ENCODE measurements at places on chromosomes 1 and 21. TPM values are rescaled to one million over a fixed set of nuclear protein-coding genes. Genes with fewer than 3 reads are reported as not detected.
A peak's percentile ranks its signal among the peaks of the same experiment; 100 is the strongest.

UTS2 gene
- total RNA-seq = not detected

ACOT11 gene
- 39.1 TPM for total RNA-seq

- H3K4me3 ChIP-seq = peak overlapping the region; percentile 74
- peaks cover 27% of the 10 kb centered on the region for H3K4me1 ChIP-seq
- peaks cover 3% of the 10 kb centered on the region for H3K27me3 ChIP-seq
- H3K36me3 ChIP-seq = no peaks in the 10 kb centered on the region
These were observed 495 bp downstream of the SYNC start for GRCh38 chr1:32701951-32702598.

GIPC2 gene
- 23.8 TPM for total RNA-seq

- no peaks in the 10 kb centered on the region for H3K27me3 ChIP-seq
- H3K36me3 ChIP-seq = no peaks in the 10 kb centered on the region
- no peaks in the 10 kb centered on the region for H3K4me1 ChIP-seq
- no peak overlapping the region for H3K27ac ChIP-seq
- no peak for DNase-seq
These were observed 266.3 kb upstream of the OLFM3 start for GRCh38 chr1:102262994-102263393.

GRCh38 chr1:9589719-9590157, 1.0 kb downstream of the TMEM201 start:
- no peaks in the 10 kb centered on the region for H3K27me3 ChIP-seq
- H3K36me3 ChIP-seq = no peaks in the 10 kb centered on the region
- peak overlapping the region; percentile 76 for H3K4me3 ChIP-seq
- no peak for DNase-seq

GRCh38 chr21:38477226-38477625, 21.1 kb downstream of the ERG start:
- DNase-seq = no peak
- H3K27ac ChIP-seq = no peak overlapping the region
- H3K4me3 ChIP-seq = no peak overlapping the region

EPHA2 gene
- 64.7 TPM for total RNA-seq

SLC50A1 gene
- total RNA-seq = 11.7 TPM

DNA sequence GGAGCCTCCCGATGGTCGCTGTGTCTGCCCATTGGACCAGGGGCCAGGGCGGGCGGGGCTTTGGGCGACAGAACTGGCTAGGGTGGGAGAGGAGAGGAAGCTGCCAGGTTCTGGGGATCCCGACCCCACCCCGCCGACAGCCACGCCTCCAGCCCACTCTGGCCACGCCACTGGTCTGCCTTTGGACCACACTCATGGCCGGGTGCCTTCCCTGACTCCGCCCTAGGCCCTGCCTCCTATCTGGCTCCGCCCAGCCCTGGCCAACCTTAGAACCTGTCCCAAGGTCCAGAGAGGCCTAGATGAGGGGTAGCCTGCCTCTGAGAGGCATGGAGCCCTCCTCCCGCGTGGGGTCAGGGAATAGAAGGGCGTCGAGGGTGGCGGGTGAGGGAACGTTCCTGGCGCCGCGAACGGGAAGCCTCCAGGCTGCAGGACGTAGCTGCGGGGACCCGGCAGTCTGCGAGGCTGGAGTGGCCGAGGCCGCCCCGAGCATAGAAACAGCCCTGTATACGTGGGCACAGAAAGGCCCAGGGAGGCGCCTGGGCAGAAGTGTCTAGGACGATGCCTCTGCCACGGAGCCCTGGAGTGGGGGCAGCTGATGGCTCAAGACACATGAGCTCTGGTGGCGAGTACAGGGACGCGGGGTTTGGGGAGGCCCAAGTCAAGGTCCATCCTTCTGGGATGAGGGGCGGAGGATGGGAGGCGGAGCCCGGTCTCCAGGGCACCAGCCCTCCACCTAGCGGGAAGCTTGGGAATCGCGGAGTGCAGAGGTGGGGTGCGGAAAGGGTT, 11.5 kb upstream of the COL16A1 start:
- peak overlapping the region; percentile 43 for H3K4me3 ChIP-seq
- DNase-seq = peak; percentile 97
- H3K36me3 ChIP-seq = no peaks in the 10 kb centered on the region
- peak overlapping the region; percentile 90 for H3K27ac ChIP-seq
- peaks cover 12% of the 10 kb centered on the region for H3K27me3 ChIP-seq
- H3K4me1 ChIP-seq = peaks cover 33% of the 10 kb centered on the region

DNA sequence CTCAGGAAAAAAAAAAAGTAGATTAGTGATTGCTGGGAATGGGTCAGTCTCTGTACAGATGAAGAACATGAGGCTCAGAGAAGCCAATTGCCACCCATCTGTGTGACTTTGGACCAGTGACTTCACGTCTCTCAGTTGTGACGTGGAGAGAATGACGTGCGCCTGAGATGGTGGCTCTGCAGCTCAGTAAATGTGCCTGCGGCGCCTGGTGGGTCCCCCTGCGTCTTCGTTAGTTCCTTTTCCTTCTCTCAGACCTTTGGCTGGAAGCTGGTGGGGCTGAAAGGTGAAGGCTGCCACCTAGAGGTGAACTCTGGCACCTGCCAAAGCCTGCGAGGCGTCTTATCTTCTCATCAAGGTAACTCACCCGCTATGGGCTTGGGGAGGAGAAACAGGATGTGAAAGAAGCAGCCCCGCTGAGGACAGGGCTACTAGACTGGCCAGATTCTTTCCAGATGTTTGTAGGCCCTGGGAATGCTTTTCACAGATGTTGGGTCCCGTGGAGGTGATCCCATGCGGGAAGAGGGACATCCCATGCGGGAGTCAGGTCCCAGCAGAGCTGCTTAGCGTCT, 8.7 kb upstream of the E2F2 start:
- peaks cover 12% of the 10 kb centered on the region for H3K4me1 ChIP-seq
- H3K4me3 ChIP-seq = peak overlapping the region; percentile 1
- peak; percentile 96 for DNase-seq
- H3K27me3 ChIP-seq = no peaks in the 10 kb centered on the region

GJB3 gene
- 1.8 TPM for total RNA-seq

RGSL1 gene
- not detected for total RNA-seq

GRCh38 chr1:195701149-195701548, 907.1 kb downstream of the KCNT2 start:
- no peaks in the 10 kb centered on the region for H3K4me1 ChIP-seq
- H3K27ac ChIP-seq = no peak overlapping the region
- DNase-seq = no peak
- no peaks in the 10 kb centered on the region for H3K27me3 ChIP-seq

AMY1C gene
- not detected for total RNA-seq

- H3K36me3 ChIP-seq = peaks cover 71% of the 10 kb centered on the region
- H3K4me3 ChIP-seq = no peak overlapping the region
- H3K4me1 ChIP-seq = peaks cover 3% of the 10 kb centered on the region
- no peak overlapping the region for H3K27ac ChIP-seq
These were observed 10.7 kb downstream of the AMPD2 start for GRCh38 chr1:109630081-109630897.

GRCh38 chr1:243748706-243749283, 101.2 kb downstream of the AKT3 start:
- H3K4me3 ChIP-seq = no peak overlapping the region
- DNase-seq = no peak
- H3K4me1 ChIP-seq = no peaks in the 10 kb centered on the region
- no peaks in the 10 kb centered on the region for H3K36me3 ChIP-seq

DNA sequence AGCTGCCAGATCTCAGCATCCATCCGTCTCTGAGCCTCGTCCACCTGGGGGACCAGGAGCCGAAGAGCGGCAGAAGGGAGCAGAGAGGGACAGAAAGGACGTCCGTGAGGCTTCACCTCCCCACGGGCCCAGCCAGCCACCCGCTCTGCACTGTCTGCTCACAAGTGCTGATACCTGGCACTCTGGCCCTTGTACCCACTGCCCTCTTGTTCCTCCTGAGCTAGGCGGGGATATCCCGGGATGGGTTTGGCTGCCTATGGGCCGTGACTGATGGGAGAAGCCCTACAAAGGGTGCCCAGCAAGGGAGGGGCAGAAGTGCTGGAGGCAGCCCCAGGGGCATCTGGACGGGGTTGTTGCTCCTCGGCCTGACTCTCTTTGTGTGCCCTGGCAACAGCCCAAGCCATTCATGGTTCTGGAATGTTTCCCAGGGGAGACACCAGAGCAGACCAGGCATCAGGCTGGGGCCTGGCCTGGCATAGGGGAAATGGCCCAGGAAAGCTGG, 57.6 kb downstream of the LDLRAD2 start:
- peaks cover 59% of the 10 kb centered on the region for H3K4me1 ChIP-seq
- DNase-seq = peak; percentile 94
- H3K27ac ChIP-seq = peak overlapping the region; percentile 75
- H3K27me3 ChIP-seq = no peaks in the 10 kb centered on the region
- H3K4me3 ChIP-seq = no peak overlapping the region

DNA sequence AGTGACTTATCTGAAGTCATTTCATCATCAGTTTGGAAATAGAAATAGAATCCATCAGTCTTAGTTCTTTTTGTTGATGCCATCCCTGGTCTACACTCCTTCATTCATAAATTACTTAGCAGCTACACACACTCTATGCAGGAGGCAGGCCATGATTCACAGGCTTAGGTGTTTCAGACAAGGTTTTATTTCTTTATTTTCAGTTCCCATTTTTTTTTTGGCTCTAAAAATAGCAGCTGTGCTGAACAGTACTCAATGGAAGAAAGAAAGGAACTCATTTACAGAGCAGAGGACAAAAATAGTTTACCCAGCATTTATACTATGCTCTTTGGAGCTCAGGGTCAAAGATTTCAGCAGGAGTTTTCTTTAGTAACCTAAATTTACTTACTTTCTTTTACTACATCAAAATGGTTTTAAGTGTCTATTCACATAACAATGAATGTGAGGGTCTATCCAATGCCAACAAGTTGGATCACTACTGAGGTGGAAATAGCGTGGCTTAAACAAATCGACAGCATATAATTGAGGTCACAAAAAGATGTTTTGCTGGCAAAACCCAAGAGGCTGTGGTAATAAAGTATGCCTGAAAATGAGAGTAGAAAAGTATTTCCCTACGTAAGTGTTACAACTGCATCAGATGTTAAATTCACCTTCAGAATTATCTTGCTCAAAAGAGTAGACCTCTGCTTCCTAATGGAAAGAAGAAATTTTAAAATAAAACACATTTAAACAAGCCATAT, 7.7 kb downstream of the KRTAP19-8 start:
- no peak overlapping the region for H3K27ac ChIP-seq
- no peak for DNase-seq
- H3K4me3 ChIP-seq = no peak overlapping the region
- no peaks in the 10 kb centered on the region for H3K27me3 ChIP-seq
- H3K4me1 ChIP-seq = no peaks in the 10 kb centered on the region

GRCh38 chr21:34180826-34181359, 107.5 kb downstream of the MRPS6 start:
- peak overlapping the region; percentile 43 for H3K27ac ChIP-seq
- no peak overlapping the region for H3K4me3 ChIP-seq
- peaks cover 33% of the 10 kb centered on the region for H3K4me1 ChIP-seq
- H3K36me3 ChIP-seq = no peaks in the 10 kb centered on the region

CDC42BPA gene
- total RNA-seq = 89.2 TPM

DNA sequence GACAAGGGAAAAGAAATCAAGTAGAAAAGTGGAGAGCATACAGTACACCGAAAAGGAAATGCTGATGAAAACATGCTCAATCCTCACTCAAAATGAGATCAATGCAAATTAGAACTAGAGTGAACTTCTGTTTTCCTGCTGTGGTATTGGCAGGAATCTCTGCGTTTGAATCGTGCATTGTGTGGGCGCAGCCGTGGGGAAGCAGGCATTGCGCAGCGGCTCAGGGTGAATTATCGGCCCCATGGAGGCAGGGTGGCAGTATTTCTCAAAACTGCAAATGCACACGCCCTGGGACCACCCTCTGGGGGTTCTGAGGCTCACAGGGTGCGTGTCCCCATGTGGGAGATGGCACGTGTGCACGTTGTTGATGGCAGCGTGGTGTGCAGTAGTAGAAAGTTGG, 140.6 kb downstream of the PEX14 start:
- no peaks in the 10 kb centered on the region for H3K4me1 ChIP-seq
- H3K4me3 ChIP-seq = no peak overlapping the region
- peaks cover 28% of the 10 kb centered on the region for H3K36me3 ChIP-seq
- H3K27ac ChIP-seq = no peak overlapping the region

GRCh38 chr1:219938706-219939105, 10.3 kb upstream of the SLC30A10 start:
- H3K27ac ChIP-seq = no peak overlapping the region
- no peaks in the 10 kb centered on the region for H3K27me3 ChIP-seq
- no peaks in the 10 kb centered on the region for H3K36me3 ChIP-seq
- no peak overlapping the region for H3K4me3 ChIP-seq

- DNase-seq = no peak
- no peak overlapping the region for H3K27ac ChIP-seq
- H3K4me1 ChIP-seq = no peaks in the 10 kb centered on the region
- H3K27me3 ChIP-seq = no peaks in the 10 kb centered on the region
- H3K4me3 ChIP-seq = no peak overlapping the region
These were observed 20.9 kb downstream of the TMEM53 start for GRCh38 chr1:44653107-44653964.

GRCh38 chr21:38376235-38376634, 119.4 kb downstream of the KCNJ15 start:
- H3K4me1 ChIP-seq = no peaks in the 10 kb centered on the region
- H3K4me3 ChIP-seq = no peak overlapping the region
- no peaks in the 10 kb centered on the region for H3K27me3 ChIP-seq

DNA sequence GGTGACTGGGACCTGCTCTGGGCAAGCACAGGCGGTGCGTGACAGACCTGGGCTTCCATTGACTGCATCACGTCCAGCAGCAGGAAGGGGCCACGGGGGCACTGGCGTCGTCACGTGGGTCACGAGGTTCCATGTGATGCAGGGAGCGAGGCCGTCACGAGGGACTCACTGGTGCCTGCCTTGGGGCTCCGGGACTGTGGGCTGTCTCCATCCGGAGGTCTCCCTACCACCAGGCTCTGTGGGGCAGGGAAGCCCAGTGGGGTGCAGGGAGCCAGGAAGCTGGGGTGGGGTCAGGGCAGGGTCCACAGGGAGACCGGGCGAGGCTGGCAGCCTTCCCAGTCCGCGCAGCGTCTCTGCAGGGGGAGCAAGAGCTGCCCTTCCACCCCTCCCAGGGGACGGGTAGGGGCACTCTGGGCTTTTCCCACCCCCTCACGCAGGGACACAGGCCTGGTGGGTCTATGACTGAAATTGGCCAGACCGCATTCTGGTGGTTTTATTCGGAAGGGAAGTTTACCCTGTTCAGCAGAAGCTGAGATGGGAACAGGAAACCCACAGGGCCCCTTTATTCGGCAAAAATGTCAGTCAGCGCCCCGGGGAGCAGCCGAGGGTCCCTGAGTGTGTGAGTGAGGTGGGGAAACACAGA, 416 bp upstream of the TNFRSF14 start:
- H3K36me3 ChIP-seq = peaks cover 30% of the 10 kb centered on the region
- peak; percentile 86 for DNase-seq
- H3K4me1 ChIP-seq = peaks cover 35% of the 10 kb centered on the region
- H3K27ac ChIP-seq = peak overlapping the region; percentile 92

All from stomach (tissue), 19 donors.